Nephron progenitor cell (in vitro differentiated cells): ENCODE measurements at places on chromosomes 6 and 20.

- DNase-seq = no peak
These were observed 209.9 kb downstream of the LY86 start for GRCh38 chr6:6798448-6798860.

DNA sequence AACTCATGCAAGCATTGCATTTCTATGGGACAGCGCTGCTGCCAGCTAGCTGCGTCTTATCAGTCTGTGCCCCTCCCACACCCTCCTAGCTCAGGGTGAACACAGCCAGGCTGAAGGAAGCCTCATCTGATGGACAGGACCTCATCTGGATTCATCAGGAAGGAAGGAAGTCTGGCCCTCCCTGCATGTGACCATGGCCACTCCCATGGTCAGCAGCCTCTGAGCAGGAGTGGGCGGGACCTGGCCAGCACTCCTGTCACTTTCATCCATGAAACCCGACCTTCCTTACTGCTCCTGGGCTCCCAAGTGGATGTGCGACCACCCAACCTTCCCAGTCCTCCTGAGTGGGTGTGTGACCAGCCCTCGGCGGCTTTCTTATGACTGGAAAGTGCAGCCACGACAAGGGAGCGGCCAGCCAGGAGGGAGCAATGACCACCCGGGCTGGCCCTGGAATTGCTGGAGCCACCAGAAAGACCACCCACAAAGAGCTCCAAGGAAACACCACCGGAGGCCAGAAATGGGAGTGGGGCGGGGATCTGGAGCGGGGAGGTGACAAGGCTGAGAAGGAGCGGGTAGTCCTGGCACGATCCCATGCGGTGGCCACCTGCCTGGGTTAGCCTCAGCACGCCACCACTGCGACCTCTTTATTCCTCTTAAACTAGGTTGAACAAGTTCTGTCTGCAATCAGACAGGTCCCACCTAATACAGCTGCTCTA, 241.2 kb downstream of the TTLL2 start:
- DNase-seq = peak; percentile 59

DNA sequence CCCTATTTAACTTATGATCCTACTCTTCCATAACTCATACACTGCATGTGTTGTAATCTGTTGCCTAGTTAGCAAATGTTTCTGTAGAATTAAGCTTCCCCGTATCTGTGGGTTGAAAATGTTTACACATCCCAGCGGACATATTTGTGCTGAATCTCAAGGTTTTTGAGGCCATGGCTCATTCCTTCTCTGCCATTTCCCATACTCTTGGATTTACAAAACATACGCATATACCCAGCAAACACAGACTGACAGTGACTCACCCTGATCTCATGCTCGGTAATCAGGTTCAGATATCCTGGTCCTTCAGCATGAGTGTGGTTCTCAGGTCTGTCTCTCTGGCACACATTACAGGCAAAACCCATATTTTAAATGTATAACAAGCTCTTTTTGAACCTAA, 58.7 kb downstream of the AGPAT4 start:
- no peak for DNase-seq

DNA sequence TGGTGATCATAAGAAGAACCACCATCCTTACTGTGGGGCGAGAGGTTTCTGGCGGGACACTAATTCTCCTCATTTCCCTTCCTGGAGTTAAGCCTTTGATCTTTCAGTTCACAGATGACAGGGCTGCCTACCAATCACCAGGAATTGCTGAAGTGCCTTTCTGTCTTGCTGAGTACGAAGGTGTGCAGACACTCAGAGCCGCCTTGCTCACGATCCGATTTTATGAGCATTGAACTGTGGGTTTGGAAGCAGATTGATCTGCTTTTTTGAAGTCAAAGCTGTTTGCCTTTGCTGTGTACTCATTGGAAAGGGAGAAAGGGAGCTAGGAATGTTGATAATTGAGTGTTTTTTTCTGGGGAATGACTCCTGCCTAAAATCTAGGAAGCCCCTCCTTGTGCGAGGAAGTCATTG, 129.1 kb upstream of the SALL4 start:
- peak; percentile 21 for DNase-seq

- no peak for DNase-seq
These were observed 15.9 kb downstream of the TAF8 start for GRCh38 chr6:42066156-42066675.

GRCh38 chr6:2196079-2196679, 49.2 kb downstream of the GMDS start:
- peak; percentile 33 for DNase-seq

- peak; percentile 50 for DNase-seq
These were observed 81.8 kb downstream of the ISM1 start for GRCh38 chr20:13302647-13303450.

GRCh38 chr20:20956513-20956931, 149.6 kb downstream of the LINC00237 start:
- peak; percentile 5 for DNase-seq

- DNase-seq = peak; percentile 26
These were observed 103.1 kb upstream of the SPACA1 start for GRCh38 chr6:87944541-87944954.

GRCh38 chr6:124928851-124929250, 33.4 kb upstream of the RNF217 start:
- DNase-seq = no peak

- no peak for DNase-seq
These were observed 169.5 kb downstream of the VEGFA start for GRCh38 chr6:43939281-43940070.

GRCh38 chr6:85961746-85962145, 319.1 kb upstream of the SYNCRIP start:
- DNase-seq = no peak

DNA sequence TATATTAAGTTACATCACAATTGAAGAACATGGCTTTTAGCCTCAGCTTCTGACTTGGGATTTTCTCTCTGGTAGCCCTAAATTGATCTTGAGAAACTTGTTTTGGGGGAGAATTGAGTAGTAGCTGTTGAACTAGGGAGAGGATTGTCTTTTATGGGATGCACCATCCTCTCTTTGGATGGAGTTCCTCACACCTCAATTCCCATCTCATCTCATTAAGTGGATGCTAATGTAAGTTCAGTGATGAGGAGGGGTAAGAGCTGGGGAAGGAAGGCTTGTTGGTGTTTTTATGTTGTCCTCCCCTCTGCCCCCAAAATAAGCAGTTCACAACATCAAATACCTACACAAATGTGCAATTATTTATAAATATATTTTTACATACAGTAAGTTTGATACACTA, 4.0 kb downstream of the GJA1 start:
- DNase-seq = no peak

- DNase-seq = no peak
These were observed 9.1 kb downstream of the NEDD9 start for GRCh38 chr6:11223286-11223864.

- DNase-seq = no peak
These were observed 55.6 kb downstream of the RRBP1 start for GRCh38 chr20:17626217-17627007.
